Left cardiac atrium (tissue), 4 donors: ENCODE measurements at places on chromosomes 13 and 19. TPM values are rescaled to one million over a fixed set of nuclear protein-coding genes. Genes with fewer than 3 reads are reported as not detected.

Gene ELSPBP1
- not detected for total RNA-seq

Gene SHC2
- 10.7 TPM for total RNA-seq

DNA sequence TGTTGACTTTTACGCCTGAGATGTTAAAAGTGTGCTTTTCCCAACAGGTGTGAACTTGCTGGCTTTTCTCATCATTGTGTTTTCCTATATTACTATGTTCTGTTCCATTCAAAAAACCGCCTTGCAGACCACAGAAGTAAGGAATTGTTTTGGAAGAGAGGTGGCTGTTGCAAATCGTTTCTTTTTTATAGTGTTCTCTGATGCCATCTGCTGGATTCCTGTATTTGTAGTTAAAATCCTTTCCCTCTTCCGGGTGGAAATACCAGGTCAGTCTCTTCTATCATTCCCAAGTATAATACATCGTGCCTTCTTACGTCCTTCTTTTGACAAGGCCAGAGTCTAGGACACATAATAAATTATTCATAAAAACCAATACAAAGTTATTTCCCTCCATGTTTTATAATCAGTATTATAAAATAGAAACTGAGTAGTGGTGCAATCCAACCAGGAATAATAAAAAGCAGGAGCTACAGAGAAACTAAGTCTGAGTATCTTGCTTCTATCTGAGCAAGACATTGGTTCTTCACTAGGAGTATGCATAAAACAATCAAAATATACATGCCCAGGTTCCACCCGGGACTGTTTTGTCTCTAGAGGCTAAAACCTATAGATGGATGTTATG is 57.9 kb downstream of the RXFP2 start:
- no peak for DNase-seq

Gene GAPDHS
- total RNA-seq, result not detected

GRCh38 chr19:11293433-11294389 is 2.2 kb upstream of the TSPAN16 start:
- peak; percentile 97 for DNase-seq

DNA sequence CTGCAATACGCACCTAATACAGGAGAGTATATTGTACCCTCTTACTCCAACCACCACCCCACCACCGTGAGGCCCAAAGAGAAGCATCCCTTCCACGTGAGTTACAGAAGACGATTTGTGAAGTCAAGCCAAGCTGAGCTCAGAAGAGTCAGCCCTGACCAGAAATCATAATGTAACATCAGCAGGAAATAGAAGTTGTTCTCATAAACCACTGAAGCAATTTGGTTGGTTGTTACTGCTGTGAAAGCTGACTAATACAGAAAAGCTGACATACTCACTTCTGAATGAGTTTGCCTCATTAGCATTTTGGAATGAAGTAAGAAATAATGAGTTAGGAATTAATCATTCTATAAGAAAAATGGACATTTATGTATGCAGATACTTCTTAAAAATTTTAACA is 749.4 kb upstream of the SLC10A2 start:
- no peak for DNase-seq

DNA sequence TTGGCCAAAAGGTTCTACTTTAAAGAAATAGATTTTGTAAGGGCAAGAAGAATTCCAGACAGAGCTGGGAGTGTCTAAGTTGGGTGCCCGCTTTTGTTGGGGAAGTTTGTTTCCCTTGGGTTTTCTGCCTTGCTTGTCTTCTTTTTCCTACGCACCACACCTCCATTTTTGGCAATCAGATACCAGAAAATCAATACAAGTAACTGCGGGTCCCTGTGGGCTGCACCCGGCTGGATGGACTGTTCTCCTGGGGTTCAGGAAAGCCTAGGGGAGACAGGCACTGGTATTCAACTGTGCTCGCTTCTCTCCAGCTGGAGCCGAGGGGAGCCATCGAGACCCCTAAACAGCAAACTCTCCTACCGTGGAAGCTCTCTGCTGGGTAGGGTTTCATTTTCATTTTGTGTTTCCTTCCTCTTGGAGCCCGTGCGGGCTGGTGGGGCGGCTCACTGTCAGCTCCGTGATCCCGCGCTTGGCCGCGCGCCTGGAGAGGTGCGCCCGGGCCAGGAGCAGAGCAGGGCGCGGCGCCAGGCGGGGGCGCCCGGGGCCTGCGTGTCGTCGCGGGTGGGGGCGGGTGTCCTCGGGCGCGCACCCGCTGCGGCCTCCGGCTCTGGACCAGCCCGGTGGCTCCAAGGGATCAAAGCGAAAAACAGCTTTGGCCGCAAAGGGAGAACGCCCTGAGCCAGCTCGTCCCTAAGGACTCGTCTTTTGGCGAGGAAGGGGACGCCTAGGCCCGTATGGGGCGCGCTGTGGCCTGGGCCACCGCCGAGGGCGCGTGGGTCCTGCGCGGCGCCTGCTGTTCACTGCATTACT is 347.2 kb downstream of the ZNF536 start:
- peak; percentile 79 for DNase-seq

Gene ZSCAN4
- total RNA-seq, result not detected

DNA sequence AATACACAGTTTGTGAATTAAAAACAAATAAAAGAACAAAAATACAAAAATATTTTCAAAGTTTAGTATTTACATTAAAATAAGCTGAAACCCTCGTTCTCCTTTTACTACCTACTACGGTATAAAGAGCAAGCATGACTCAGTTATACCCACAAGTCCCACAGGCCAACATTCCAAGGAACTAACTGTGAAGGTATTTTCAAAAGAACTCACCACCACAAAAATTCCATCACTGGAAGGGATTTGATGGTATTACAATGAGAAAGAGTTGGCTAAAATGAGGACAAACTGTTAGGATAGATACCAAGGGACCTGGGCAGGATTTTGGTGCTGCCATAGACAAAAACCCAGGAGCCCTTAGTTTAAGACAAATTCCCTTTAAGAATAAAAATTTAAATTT is 122.7 kb downstream of the TBC1D4 start:
- DNase-seq, result no peak

DNA sequence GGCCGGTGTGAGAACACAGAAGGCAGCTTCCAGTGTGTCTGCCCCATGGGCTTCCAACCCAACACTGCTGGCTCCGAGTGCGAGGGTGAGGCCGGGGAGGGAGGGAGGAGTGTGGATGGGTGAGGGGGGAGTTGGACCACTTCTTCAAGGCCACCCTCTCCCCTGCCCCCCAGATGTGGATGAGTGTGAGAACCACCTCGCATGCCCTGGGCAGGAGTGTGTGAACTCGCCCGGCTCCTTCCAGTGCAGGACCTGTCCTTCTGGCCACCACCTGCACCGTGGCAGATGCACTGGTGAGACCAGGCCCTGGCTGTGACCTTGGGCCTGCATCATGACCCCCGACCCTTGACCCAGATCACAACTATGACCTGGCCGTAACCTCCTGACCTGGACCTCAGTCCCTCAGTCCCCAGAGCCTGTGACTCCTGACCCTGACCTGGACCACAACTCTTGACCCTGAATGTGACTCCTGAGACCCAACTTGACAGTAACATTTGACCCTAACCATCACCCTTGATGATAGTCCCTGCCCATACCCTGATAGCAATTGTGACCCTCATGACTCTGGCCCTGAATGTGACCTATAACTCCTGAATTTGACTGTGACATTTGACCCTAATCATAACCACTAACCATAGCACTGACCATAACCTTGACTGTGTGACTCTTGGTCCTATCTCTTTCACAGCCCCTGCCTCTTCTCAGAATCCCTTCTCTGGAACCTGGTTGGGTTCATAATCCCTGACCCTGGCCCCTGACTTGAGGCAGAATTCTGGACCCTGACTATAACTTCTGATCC is 10.9 kb downstream of the LTBP4 start:
- no peak for DNase-seq

- no peak for DNase-seq
These were observed 8.5 kb downstream of the CDX2 start for GRCh38 chr13:27960362-27961226.

DNA sequence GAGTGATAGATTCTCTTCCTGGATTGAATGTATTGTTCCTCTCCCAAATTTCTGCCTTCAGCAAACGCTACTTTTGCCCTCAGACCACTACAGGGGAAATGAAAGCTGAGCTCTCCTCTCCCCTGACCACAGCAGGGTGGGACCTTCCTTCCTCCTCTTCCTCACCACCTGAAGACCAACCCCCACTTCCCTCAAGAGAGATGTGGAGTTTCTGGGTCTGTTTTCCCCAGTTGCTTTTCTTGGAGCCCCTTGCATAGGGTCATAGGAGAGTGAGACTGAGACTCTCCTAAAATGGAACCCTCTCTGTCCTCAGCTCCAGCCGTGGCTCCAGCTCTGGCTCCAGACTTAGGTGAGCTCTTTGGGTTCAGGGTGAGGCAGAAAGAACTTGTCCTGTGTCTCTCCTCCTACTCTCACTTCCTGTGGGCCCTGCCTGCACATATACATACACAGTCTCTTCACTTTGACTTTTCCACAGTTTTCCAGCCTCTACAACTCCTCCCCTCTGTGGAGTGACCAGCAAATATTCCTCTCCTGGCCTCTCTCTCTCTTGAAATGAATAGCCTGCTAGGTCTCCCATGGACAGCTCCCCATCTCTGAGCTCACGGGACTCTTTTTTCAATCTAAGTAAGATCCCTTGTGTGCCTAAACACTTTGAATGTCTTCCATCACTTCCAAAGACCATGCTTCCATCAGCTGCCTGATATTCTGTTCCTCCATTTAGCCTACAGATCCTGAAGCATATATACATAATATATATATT is 19.2 kb upstream of the ZNF175 start:
- no peak for DNase-seq

Gene CBLC
- total RNA-seq, result not detected

GRCh38 chr19:1104311-1105007 is 665 bp downstream of the GPX4 start:
- DNase-seq, result peak; percentile 79

DNA sequence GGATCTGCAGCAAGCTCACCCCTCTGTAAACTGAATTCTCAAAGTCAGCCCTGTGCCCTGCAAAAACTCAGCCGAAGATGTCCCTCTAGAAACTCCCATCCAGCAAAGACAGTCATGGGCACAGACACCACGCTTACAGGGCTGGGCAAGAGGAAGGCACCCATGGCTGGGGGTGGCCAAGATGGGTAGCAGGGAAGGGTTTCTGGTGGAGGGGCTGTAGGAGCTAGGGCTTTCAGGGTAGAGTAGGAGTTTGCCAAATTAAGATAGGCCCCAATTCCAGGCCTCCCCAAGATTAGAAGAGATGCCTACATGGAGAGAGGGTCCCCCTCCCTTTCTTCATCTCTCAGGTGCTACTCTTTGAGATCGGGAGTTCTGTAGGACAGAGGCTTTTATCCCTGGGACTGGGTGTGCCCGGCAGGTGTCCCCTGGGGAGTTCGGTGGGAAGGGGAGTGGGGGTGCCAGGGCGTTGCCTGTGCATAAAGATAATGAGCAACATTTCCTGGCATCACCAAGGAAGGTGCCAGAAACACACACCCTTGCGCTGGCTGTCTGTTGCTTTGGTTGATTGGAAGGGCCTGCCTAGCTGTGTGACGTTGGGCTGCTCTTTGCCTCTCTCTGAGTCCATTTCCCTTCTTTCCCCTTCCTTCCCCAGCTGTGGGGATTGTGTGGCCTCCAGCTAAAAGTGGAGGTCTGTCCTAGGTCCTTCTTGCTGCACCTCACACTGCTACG is 9.4 kb downstream of the NRTN start:
- no peak for DNase-seq

DNA sequence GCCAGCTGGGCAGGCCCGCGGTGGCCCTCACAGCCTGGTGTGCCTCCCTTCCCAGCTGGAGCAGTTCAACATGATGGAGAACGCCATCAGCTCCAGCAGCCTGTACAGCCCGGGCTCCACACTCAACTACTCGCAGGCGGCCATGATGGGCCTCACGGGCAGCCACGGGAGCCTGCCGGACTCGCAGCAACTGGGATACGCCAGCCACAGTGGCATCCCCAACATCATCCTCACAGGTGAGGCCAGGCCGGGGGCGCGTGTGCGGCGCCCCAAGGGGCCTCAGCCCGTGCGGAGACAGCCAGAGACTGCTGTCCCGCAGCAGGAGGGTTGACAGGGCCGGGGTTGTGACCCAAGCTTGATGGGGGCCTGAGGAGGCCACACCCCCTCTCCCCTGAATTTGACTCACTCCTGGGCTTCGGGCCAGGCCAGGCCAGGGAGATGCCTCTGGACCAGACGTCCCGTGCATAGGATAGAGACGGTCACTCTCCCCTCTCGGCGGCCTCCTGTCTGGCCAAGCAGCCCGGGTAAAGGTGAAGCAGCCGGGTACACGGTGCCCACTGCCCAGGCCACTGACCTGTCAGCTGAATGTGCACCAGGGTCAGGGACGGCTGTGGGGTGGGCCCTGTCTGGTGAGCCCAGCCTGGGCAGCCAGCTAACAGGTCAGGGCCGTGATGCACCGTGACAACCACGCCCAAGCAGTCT is 15.4 kb downstream of the COMP start:
- no peak for DNase-seq

DNA sequence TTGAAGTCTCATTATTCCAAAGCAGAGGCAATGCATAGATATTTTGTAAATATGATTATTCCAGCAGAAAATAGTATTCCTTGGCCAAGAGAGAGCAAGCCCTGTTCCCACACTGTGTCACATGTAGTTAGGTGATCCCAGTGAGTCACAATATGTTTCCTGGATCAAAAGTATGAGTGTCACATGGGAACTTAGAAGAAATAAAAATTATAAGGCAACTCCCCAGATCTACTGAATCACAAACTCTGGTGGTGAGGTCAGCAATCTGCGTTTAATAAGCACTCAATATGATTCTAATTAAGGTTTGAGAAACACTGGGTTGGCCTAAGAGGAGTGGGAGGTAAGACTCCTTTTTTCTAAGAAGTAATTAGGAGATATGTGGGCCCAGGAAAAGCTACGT is 1504.5 kb upstream of the PCDH20 start:
- DNase-seq, result no peak

DNA sequence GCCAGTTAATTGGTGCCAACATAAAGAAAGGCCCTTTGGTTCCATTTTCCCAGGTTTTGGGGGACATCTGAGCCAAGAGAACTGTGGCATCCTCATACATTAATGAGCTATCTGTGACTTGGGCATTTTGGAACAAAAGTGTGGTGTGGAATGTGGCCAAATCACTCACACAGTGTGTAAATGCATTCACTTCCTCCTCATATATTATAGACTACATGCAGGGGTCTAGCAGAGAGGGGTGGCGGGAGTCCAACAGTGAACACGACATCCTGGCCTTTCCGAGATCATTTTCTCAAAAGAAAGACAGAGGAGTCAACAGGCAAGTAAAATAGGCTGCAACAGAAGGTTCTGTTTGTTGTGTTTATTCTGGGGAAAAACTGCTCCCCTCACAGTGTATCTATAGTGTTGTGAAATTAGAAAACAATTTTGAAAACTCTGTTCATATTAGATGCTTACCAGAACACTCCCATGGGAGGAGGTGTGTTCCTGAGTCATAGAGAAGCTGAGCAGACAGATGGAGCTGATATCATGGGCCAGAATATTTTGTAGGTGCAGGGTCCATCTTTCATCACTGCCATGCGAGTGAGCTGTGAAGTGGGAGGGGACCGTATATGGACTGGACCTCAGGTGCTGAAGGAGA is 36.9 kb downstream of the PABPC3 start:
- DNase-seq, result no peak

Gene PEPD
- total RNA-seq, result 40.3 TPM

- no peak for DNase-seq
These were observed 65.7 kb downstream of the SPACA7 start for GRCh38 chr13:112441779-112442310.

- no peak for DNase-seq
These were observed 12.2 kb downstream of the TMEM160 start for GRCh38 chr19:47036097-47036651.

Gene F10
- total RNA-seq, result 19.6 TPM

Gene CYP4F8
- not detected for total RNA-seq

- peak; percentile 58 for DNase-seq
These were observed 547.3 kb upstream of the MIR17HG start for GRCh38 chr13:90800082-90800746.
